ENCODE measurements at places on chromosomes 7 and 10. TPM values are rescaled to one million over a fixed set of nuclear protein-coding genes. Genes with fewer than 3 reads are reported as not detected.

Gene TMEM176A
- total RNA-seq, result 6.9 TPM

Gene ASB13
- 16.6 TPM for total RNA-seq

Gene ATOH7
- not detected for total RNA-seq

Gene FKBP9
- 115 TPM for total RNA-seq

Gene SLC39A12
- total RNA-seq, result not detected

Gene FLNC
- 150 TPM for total RNA-seq

Gene ZNF804B
- total RNA-seq, result not detected

Gene PTF1A
- total RNA-seq, result 1.9 TPM

Gene HDAC9
- total RNA-seq, result 31.9 TPM

Gene ADGRA1
- 0.14 TPM for total RNA-seq

DNA sequence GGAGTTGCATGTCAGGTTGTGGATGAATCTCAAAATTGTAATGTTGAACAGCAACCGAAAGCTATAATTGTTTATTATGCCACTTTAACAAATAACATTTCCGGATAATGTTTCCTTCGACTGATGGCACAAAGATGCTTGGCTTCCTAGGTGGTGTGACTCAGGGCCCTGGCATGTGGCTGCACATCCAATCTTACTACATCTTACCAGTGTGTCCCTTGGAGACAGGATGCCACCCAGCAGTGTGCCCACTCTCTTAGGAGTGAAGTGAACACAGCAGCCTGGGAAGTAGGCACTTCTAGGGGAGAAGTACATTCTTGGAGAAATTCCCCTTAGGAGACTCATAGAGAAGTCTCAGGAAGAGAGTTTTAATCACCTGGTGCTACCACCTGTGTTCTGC lies 33.0 kb upstream of the GPR26 start:
- H3K27me3 ChIP-seq, result no peaks in the 10 kb centered on the region
- H3K4me3 ChIP-seq, result no peak overlapping the region
- DNase-seq, result no peak
- H3K27ac ChIP-seq, result no peak overlapping the region
- H3K36me3 ChIP-seq, result no peaks in the 10 kb centered on the region

GRCh38 chr10:61304746-61305145 lies 148.4 kb downstream of the TMEM26 start:
- H3K4me1 ChIP-seq, result no peaks in the 10 kb centered on the region
- H3K36me3 ChIP-seq, result no peaks in the 10 kb centered on the region
- no peak overlapping the region for H3K4me3 ChIP-seq
- no peak for DNase-seq
- H3K27ac ChIP-seq, result no peak overlapping the region

DNA sequence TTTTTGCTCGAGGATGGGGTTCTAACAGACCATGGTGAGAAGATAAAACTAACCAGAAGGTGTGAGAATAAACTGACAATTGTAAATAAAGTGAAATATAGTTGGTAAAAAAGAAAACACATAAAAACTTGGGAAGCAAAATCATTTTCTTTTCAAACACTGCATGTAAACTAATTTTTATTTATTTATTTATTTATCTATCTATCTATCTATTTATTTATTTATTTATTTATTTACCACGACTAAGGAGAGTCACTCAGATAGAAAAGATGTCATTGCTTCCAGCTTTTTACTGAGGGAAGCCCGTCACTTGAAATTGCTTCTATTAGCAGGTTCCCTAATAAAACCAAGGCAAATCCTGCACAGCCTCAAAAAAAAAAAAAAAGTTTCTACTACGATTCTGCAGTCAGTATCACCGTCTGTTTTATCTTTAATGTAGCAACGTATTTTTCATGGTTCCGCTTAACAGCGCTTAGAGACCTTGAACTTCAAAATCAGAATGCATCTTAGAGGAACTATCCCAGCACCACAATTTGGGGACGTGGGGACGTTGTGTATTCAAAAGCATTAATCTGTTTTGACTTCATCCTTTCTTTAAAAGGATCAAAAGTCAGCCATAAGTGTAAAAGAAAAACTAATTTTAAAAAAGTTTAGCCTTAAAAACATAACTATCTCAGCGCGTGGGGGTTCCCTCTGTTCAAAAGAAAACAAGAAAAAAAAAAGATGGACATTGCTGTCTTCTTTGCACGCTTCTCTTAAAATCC lies 33.3 kb upstream of the EBLN1 start:
- H3K27me3 ChIP-seq, result no peaks in the 10 kb centered on the region
- H3K4me3 ChIP-seq, result peak overlapping the region; percentile 60
- H3K27ac ChIP-seq, result peak overlapping the region; percentile 92
- DNase-seq, result no peak

DNA sequence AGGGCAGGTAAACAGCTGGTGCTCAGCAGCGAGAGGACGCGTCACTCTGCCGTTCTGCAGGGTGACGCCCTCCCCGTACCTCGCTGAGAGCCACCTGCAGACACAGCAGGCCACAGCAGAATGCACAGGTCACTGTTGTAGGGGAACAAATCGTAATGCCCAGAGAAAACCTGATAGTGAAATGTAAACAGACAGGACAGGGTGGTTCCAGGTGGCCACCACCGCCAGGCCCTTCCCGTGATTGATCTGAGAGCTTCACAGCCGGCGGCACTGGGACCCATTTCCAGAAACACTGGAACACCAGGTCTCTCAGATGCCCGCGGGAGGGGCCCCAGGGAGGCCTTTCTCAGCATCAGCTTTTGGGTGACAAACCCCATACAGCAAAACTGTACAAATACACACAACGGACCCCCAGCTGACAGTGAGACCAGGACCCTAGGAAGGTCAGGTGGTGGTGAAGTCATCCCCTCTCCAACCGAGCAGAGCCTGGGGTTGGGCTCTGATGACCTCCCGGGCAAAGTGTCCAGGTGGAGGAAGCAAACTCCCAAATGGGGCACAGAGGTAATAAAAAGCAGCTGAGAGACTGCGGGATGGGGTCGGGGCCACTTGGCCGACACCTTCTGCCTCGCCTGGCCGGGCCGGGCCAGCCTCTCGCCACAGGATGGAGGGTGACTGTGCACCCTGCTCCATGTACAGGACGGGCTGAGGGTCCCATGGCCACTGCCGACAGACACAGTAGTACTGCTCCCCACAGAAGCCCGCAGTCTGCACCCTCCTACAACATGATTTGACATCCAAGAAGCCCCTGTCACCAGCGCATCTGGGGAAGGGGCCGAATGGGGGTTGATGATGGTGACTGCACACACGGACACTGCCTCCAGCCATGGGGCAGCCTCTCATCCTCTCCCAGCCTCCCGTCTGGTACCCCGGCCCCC lies 4.6 kb downstream of the BHLHA15 start:
- DNase-seq, result no peak
- no peak overlapping the region for H3K27ac ChIP-seq
- H3K36me3 ChIP-seq, result no peaks in the 10 kb centered on the region
- H3K4me1 ChIP-seq, result peaks cover 9% of the 10 kb centered on the region

GRCh38 chr7:18993933-18994668 lies 123.3 kb downstream of the TWIST1 start:
- no peak for DNase-seq
- no peak overlapping the region for H3K27ac ChIP-seq
- no peak overlapping the region for H3K4me3 ChIP-seq
- no peaks in the 10 kb centered on the region for H3K27me3 ChIP-seq
- no peaks in the 10 kb centered on the region for H3K4me1 ChIP-seq

DNA sequence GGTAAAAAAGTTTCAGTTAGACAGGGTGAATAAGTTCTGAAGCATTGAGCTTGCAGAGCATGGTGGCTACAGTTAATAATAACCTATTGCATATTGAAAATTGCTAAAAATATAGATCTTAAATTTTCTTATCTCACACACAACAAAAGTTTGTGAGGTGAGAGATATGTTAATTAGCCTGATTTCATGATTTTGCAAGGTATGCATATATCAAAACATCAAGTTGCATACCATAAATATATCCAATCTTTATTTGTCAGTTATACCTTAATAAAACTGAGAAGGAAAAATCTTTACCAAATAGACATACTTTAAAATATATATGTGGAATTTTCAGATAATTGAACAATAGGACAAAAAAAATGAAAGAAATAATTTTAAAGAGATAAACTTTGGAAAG lies 16.6 kb downstream of the TAC1 start:
- H3K27me3 ChIP-seq, result no peaks in the 10 kb centered on the region
- H3K4me1 ChIP-seq, result no peaks in the 10 kb centered on the region
- no peaks in the 10 kb centered on the region for H3K36me3 ChIP-seq
- no peak overlapping the region for H3K27ac ChIP-seq
- H3K4me3 ChIP-seq, result no peak overlapping the region
- DNase-seq, result no peak

DNA sequence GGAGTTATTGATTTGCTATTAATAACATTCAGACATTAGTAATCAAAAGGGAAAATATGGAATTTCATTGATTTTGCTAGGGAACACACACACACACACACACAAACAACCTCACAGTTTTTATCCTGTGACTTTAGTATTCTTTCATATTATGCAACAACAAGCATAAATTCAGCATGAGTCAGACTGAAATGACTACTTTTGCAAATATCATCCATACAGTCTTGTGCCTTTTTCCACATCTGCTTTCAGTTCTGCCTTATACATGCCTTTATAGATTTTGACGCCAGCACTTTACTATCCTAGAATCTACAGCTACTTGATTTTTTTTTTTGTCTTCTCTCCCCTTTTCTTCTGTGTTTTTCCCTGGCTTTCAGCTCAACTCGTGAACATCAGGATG lies 975.8 kb upstream of the LRRTM3 start:
- DNase-seq, result no peak
- H3K36me3 ChIP-seq, result no peaks in the 10 kb centered on the region
- H3K4me1 ChIP-seq, result no peaks in the 10 kb centered on the region
- no peak overlapping the region for H3K4me3 ChIP-seq
- no peaks in the 10 kb centered on the region for H3K27me3 ChIP-seq
- H3K27ac ChIP-seq, result no peak overlapping the region

- H3K4me3 ChIP-seq, result no peak overlapping the region
- H3K27me3 ChIP-seq, result no peaks in the 10 kb centered on the region
- DNase-seq, result no peak
- H3K36me3 ChIP-seq, result no peaks in the 10 kb centered on the region
Measured at GRCh38 chr10:107206833-107207232, 42.3 kb upstream of the SORCS1 start.

GRCh38 chr10:104367904-104368303 lies 14.3 kb downstream of the CFAP58 start:
- no peaks in the 10 kb centered on the region for H3K27me3 ChIP-seq
- H3K4me3 ChIP-seq, result no peak overlapping the region
- no peak overlapping the region for H3K27ac ChIP-seq
- H3K36me3 ChIP-seq, result no peaks in the 10 kb centered on the region
- no peak for DNase-seq

DNA sequence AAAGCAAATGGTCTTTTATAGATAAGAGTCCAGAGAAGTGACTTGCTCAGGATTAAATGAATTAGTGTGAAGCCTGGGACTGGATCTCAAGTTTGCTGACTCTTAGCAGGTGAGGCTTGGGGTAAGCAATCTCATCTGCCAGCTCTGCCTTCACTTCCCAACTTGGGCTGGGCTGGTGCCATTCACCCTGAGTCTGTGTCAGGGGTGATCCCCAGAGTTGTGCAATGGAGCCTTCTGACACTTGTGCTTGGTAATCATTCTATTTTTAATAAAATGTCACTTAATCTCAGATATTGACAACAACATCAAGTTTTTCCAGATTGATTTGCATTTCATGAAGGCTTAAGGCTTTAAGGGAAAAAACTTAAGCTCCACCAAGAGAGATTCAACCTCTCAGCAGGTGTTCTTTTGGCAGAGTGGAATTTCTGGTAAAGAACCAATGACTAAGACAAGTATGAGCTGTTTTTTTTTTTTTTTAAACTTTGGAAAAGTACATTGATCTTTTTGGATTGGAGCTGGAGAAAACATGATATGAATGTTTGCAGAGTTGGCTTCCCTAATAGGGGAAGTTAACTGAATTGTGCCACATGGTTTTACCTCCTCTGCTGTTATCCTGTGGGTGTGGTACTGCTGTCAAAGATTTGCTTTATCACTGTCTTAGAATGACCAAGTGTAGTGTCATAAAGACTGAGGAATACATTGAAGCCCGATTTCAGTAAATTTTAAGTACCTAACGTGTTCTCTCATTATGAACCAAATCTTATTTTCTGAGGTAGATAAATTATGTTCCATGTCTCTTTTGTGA lies 48.6 kb upstream of the GPR37 start:
- no peak overlapping the region for H3K4me3 ChIP-seq
- H3K27me3 ChIP-seq, result no peaks in the 10 kb centered on the region
- DNase-seq, result no peak

DNA sequence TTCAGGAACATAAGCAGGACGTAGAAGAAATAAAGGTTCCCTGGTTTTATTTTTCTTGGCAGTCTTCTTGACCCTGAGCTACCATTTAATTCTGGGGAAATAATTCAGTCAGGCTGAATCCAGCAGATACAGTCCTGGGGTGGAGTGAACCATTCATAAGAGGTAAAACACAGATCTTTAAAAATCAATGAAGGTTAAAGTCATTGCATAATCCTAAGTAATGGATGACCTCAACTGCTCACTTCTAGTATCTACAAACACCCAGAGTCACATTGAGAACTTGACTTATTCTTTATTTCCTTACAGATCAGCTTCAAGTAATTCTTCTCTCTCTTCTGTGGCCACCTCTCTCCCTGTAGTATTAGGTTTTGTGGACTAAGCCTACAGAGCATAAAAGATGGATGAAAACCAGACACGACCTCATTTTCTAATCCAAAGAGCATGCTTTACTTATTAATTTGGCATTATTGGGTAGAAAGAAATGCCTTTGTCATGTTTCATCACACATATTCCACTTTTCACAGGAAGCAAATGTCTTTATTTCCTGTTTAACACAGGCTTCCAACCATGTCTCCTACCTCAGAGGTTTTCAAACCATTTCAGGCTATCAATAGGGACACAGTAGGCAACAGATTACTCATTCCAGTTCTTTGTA lies 182.3 kb upstream of the IMMP2L start:
- no peak for DNase-seq
- no peak overlapping the region for H3K4me3 ChIP-seq
- H3K36me3 ChIP-seq, result no peaks in the 10 kb centered on the region
- no peak overlapping the region for H3K27ac ChIP-seq
- H3K27me3 ChIP-seq, result no peaks in the 10 kb centered on the region

GRCh38 chr10:23373156-23373555 lies 28.6 kb upstream of the C10orf67 start:
- H3K27ac ChIP-seq, result no peak overlapping the region
- H3K27me3 ChIP-seq, result no peaks in the 10 kb centered on the region
- no peak for DNase-seq
- no peak overlapping the region for H3K4me3 ChIP-seq

DNA sequence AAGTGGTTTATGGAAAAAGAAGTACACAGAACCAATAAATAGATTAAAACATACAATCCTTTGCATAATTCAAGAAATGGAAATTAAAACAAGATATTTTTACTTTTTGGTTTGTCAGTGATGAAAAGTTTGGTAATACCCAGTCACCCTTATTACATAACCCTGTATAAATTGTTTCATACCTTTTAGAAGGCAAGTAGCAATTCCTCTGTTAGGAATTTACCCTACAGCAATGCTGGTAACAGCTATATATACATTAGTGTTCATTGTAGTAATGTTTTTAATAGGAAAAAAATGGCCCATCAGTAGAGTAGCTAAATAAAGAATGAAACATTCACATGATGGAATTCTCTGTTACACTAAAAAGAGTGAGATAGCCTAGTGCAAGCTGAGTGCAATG lies 42.7 kb downstream of the PTPN12 start:
- H3K4me1 ChIP-seq, result no peaks in the 10 kb centered on the region
- no peaks in the 10 kb centered on the region for H3K36me3 ChIP-seq
- DNase-seq, result no peak
- H3K4me3 ChIP-seq, result no peak overlapping the region
- H3K27me3 ChIP-seq, result no peaks in the 10 kb centered on the region

- no peaks in the 10 kb centered on the region for H3K36me3 ChIP-seq
- H3K4me3 ChIP-seq, result no peak overlapping the region
- H3K4me1 ChIP-seq, result no peaks in the 10 kb centered on the region
- no peak overlapping the region for H3K27ac ChIP-seq
- H3K27me3 ChIP-seq, result no peaks in the 10 kb centered on the region
Measured at GRCh38 chr7:38716397-38716796, 85.2 kb upstream of the AMPH start.

All from prostate gland (tissue), 2 donors.